ENCODE measurements at places on chromosomes 4 and X.

DNA sequence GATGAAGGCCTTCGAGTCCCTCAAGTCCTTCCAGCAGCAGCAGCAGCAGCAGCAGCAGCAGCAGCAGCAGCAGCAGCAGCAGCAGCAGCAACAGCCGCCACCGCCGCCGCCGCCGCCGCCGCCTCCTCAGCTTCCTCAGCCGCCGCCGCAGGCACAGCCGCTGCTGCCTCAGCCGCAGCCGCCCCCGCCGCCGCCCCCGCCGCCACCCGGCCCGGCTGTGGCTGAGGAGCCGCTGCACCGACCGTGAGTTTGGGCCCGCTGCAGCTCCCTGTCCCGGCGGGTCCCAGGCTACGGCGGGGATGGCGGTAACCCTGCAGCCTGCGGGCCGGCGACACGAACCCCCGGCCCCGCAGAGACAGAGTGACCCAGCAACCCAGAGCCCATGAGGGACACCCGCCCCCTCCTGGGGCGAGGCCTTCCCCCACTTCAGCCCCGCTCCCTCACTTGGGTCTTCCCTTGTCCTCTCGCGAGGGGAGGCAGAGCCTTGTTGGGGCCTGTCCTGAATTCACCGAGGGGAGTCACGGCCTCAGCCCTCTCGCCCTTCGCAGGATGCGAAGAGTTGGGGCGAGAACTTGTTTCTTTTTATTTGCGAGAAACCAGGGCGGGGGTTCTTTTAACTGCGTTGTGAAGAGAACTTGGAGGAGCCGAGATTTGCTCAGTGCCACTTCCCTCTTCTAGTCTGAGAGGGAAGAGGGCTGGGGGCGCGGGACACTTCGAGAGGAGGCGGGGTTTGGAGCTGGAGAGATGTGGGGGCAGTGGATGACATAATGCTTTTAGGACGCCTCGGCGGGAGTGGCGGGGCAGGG is 568 bp downstream of the HTT start:
- no peak for DNase-seq

DNA sequence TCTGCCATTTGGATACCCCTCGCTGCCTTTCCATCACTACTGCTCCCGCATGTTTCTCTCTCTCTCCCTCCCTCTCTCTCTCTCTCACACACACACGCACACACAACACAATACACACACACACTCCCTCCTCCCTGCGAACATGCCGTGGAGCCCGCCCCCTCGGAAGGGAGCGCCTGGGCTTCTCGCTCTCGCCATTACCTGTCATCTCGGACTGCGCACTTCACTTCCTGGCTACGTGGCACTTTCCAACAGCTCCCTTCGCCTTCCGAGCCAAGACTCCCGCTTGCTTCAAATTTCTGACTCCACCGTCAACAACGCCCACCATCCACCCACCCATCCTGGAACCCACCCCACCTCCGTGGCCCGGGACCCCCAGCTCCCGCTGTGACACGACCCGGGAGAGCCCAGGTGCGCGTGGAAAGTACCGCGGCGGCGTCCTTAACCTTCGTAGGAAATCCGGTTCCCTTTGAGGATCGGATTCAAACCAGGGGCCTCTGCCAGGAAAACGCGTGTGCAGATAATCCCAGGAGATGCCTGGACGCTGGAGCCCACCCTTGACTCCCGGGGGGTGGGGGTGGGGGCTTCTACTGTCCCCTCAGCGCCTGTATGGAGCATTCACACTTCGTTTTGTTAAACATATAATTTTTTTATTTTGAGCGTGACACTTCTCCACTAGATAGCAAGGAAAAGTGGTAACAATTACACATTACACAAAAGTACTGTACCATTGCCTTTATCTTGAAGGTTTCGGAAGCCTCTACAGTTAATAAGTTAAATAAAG is 12.5 kb downstream of the ARX start:
- DNase-seq, result no peak

DNA sequence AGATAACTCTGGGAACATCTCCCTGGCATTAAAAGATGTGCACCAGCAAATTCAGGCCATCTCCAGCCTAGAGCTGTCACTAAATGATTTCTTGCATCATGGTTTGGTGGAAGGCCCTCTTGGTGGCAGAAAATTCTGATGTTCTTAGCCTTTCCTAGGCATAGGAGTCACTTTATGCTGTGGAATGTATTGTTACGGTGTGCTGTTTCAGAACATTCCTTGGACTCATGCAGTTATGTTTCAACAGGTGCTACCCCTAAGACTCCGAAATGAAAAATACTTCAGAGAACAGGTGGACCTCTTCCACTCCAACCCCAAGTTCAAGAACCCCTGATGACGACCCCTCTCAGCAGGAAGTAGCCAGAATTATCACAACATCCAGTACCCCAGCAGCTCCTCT is 20.3 kb upstream of the PAPSS1 start:
- no peak for DNase-seq

- DNase-seq, result no peak
These were observed 639.9 kb downstream of the SPOCK3 start for GRCh38 chr4:166594326-166594946.

DNA sequence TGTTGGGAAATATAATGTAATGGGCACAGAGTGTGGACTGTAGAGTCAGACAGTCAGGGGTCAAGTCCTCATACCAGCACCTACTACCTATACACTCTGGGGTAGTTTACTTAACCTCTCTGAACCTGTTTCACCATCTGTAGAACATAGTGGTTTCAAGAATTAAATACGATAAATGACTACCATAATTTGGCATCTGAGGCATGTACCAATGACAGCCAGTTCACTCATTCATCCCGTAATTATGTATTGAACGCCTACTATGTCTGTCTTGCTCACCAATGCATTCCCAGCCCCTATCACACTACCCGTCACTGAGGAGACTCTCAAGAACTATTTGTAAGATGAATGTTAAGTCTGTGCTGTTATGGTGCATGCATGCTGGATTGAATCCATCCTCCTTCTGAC is 2.0 kb upstream of the FGB start:
- no peak for DNase-seq

GRCh38 chr4:56026596-56026995 is 77.9 kb downstream of the CEP135 start:
- DNase-seq, result no peak

- DNase-seq, result no peak
These were observed 34.8 kb downstream of the EGF start for GRCh38 chr4:109947457-109947856.

DNA sequence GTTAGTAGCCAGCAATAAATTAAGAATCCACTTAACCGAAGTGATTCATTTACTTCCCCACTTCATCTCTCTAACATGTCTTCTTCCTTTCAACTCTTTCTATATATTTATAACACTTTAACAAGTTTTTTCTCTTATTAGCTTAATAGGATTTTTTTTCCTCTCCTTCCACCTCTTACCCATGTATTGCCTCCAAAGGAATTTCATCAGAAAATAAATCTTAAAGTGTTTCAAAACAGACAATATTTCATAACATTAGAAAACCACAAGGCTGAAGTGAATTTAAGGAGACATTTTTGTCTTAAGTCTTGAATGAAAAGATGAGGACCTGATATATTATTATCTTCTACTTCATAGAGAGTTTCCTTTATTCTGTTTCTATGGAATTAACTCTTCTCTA is 101.5 kb downstream of the PDGFC start:
- no peak for DNase-seq

GRCh38 chr4:128853741-128854140 is 44.2 kb downstream of the JADE1 start:
- no peak for DNase-seq

- no peak for DNase-seq
These were observed 200.7 kb upstream of the ANKRD50 start for GRCh38 chr4:124913237-124913636.

- no peak for DNase-seq
These were observed 47.8 kb downstream of the MAP7D3 start for GRCh38 chrX:136203438-136203837.
